Upper lobe of right lung (tissue), 1 donor: ENCODE measurements at places on chromosomes 16 and 17. TPM values are rescaled to one million over a fixed set of nuclear protein-coding genes. Genes with fewer than 3 reads are reported as not detected.
A peak's percentile ranks its signal among the peaks of the same experiment; 100 is the strongest.

DNA sequence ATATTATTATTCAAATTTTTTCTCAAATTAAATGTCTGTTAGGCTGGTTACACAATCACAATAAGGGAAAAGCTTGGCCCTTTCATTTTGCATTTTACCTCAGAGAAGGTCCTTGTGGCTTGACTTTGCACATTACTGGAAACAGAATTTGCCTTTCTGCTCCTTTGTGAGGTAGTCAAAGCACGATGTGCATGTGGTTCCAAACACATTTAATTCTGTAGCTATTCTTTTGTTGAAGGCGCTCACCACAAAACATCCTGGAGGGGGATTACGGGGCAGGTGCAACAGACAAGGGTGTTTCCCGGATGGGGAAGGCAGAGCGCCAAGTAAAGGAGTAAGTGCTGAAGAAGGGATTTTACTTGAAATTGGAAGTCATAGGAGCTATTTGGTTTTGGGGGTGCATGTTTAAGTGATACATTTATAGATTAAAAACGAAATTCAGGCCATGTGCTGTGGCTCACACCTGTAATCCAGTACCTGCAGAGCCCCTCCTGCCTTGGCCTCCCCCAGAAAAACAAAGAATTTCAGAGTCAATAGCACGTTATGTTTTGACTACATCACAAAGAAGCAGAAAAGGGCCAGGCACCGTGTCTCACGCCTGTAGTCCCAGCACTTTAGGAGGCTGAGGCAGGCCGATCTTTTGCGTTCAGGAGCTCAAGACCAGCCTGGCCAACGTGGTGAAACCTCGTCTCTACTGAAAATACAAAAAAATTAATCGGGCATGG, 31.2 kb upstream of the TENT4B start:
- H3K4me3 ChIP-seq = no peak overlapping the region
- no peak overlapping the region for H3K27ac ChIP-seq
- no peaks in the 10 kb centered on the region for H3K27me3 ChIP-seq
- DNase-seq = no peak
- H3K36me3 ChIP-seq = no peaks in the 10 kb centered on the region

DNA sequence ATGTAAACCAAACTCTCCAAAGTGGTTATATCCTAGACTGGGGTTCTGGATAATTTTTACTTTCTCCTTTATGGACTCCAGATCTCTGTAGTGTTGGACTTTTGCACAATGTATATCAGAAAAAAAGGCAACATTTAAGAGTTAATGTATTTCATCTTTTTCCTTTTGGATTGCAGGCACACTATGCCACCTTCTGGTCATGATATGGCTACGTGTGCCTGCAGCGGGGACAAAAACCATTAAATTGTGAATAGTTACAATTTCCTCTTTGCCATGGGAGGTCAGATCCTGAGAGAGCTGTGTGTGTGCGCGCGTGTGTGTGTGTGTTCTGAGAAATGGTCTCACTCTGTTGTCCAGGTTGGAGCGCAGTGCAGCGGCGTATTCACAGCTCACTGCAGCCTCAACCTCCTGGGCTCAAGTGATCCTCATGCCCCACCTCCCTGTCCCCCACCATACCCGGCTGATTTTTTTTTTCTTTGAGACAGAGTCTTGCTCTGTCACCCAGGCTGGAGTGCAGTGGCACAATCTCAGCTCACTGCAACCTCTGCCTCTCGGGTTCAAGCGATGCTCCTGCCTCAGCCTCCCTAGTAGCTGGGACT, 4.3 kb upstream of the SGF29 start:
- no peak overlapping the region for H3K27ac ChIP-seq
- no peaks in the 10 kb centered on the region for H3K27me3 ChIP-seq
- H3K4me3 ChIP-seq = no peak overlapping the region
- DNase-seq = no peak

DNA sequence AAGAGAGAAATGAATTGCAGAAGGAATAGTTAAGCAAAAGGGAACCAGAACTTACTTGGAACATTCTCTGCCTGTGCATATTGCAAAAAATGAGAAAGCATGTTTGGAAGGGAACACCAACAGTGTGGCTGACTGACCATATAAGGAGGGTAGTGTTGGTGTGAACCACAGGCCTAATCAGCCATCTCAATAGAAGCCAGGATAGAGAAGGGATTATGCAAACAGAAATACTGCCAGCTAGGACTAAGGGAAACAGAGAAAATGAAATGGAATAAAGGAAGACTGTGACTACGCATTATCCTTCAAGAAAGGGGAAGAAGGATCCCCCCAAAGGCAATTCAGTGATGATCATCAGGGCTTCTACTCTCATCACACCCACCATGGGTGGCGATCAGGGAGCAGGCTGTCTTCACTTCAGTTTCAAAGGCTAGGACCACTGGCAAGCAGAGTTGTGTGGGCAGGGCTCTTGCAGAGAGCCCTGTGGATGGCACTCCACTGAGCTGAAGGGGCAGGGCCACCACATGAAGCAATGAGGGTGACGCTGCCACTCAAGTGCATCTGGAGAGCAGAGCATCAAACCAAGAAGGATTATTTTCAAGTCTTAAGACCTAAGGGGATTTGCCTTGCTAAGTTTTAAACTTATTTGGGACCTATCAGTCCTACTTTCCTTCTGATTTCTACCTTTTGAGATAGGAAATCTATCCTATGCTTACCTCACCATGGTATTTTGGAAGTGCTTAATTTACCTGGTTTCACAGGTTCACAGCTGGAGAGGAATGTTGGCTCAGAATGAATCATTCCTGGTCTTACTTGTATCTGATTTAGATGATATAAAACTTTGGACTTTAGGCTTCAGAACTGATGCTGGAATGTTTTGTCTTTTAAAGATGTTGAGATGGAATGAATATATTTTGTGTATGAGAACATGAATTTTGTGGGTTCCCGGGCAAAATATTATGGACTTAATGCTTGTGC, 140.5 kb downstream of the SSH2 start:
- peak overlapping the region; percentile 55 for H3K27ac ChIP-seq
- H3K36me3 ChIP-seq = no peaks in the 10 kb centered on the region
- H3K4me1 ChIP-seq = peaks cover 21% of the 10 kb centered on the region

- no peak overlapping the region for H3K27ac ChIP-seq
- no peak overlapping the region for H3K4me3 ChIP-seq
- no peak for DNase-seq
These were observed 23.9 kb upstream of the AATK start for GRCh38 chr17:81189670-81190530.

GRCh38 chr16:3256866-3257465, 533 bp upstream of the MEFV start:
- peaks cover 4% of the 10 kb centered on the region for H3K4me1 ChIP-seq
- no peaks in the 10 kb centered on the region for H3K36me3 ChIP-seq
- H3K4me3 ChIP-seq = no peak overlapping the region
- H3K27ac ChIP-seq = no peak overlapping the region
- no peaks in the 10 kb centered on the region for H3K27me3 ChIP-seq

GRCh38 chr17:9594065-9594464, 17.6 kb downstream of the CFAP52 start:
- no peak overlapping the region for H3K4me3 ChIP-seq
- peaks cover 4% of the 10 kb centered on the region for H3K27me3 ChIP-seq
- H3K27ac ChIP-seq = no peak overlapping the region
- no peak for DNase-seq

The CHD9NB gene
- total RNA-seq = 1.1 TPM

The TMED6 gene
- total RNA-seq = 0.69 TPM

The SDR42E1 gene
- total RNA-seq = 6.5 TPM

The TAT gene
- total RNA-seq = not detected
